MG63 (cell line): ENCODE measurements at places on chromosomes 7 and 10.

GRCh38 chr7:111732923-111733322 lies 170.6 kb upstream of the IMMP2L start:
- DNase-seq, result no peak

GRCh38 chr10:131180740-131181415 lies 130.6 kb downstream of the TCERG1L start:
- no peak for DNase-seq

- DNase-seq, result no peak
Observed at GRCh38 chr10:127999297-128000129, 92.6 kb downstream of the PTPRE start.

DNA sequence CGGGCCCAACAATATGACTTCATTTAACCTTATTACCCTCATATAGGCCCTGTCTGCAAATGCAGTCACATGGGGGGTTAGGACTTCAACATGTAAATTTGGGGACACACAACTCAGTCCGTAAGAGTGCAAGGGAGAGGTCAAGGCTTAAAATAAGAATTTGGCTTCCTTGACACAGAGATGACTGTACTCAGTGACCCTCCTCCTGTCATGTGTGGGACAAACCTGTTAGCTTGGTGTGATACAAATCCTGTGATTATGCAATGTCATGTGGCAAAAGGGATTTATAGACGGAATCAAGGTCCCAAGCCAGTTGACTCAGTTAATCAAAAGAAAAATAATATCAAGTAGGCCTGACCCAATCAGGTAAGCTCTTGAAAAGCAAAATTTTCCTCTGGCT lies 25.9 kb upstream of the GTPBP4 start:
- no peak for DNase-seq

DNA sequence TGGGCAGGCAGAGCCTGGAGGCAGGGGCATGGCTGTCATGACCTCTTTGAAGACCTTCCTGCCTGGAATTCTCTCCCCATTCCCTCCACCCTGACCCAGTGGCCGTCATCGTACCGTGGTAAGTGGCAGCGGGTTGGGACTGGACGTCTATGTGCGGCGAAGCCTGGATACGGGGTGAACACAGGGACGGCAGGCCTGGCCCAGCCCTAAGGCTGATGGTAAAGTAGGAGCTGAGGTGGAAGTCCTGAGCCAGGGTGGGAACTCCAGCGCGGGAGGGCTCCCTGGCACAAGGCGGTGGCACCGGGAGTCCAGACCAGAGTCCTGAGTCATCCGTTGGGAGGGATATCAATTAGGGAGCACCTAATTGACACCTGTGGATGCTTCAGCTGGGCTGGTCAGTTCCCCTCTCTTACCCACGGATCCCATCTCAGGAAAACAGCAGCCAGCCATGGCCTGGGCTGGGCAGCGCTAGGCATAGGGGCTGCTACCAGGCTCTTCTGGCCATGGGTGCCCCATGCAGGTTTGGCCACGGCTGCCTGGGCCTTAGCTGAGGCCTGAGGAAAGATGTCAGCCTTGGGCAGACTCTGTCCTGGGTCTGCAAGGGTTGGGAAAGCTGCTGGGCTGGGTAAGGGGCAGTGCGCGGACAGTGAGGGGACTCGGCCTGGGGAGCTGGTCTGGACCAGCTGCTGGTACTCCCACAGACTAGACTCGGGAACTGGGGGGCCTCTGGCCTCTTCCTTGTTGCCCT lies 3.3 kb downstream of the PPIF start:
- no peak for DNase-seq

DNA sequence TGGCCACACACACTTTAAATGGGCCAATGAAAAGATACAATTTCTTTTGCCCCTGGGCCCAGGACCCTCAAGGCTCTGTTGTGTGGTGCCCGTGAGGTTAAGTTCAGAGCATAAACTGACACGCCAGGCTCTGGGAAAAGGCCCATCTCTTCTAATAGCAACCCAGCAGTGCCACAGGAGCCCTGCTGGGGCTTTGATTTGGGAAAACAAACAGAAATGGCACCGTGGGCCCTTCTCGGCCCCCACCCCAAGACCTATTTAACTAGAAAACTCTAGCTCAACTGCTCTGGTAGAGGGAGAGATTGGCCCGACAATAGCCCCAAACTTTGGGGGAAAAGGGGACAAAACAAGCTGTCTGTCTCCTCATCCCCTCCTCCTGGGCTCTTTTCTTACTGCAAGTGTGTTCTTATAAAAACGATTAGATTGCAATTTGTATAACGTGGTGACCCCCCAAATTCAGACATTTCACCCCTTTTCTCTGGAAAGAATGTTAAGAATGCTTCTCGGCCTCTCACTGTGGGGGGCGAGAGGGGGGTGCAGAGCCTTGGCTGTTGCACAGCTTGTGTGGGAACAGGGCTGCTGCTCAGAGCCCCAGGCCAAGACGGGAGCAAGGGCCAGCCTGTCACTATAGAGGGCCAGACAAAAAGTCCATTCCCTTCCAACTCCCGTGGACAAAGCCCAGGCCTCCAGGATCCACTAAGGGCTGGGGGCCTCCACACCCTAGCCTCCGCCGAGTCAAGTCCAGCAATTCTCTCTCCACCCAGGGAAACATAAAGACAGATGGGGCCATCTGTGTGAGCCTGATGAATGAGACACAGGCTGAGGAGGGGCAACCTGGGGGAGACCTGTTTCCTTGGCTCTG lies 26.8 kb downstream of the DPCD start:
- no peak for DNase-seq

- no peak for DNase-seq
Observed at GRCh38 chr10:28137907-28138880, 139.3 kb upstream of the ODAD2 start.

- no peak for DNase-seq
Observed at GRCh38 chr7:56447864-56448693, 331.9 kb upstream of the NUPR2 start.

DNA sequence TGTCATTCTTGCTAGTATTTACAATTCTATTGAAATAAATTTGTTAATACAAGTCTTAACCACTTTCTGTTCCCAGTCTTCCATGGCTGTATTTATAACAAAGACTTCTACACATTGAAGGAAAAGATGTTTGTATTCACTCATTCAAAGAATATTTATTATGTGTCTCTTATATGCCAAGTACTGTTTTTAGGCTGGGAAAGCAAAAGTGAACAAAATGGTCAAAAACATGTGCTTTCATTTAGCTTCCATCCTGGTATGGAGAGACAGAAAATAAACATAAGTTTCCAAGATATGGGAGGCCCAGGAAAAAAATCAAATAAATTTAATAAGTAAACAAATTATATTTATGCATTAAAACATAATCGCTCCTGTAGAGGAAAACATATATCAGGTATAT lies 22.9 kb downstream of the CPED1 start:
- DNase-seq, result no peak

DNA sequence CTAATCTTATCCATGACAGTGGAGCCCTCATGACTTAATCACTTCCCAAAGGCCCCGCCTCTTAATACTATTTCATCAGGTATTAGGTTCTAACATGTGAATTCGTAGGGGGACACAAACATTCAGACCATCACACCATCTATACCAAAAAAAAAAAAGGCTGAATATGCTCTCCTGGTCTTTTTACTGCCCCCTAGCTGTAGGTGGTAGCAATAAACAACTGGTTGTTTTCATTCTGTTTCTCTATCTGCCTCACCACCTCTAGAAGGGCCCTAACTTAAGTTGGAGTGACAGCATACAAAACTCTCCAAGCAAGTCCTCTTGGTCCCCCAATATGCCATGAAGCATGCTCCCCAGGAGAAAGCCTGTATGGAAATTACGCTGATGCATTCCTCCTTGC lies 94.1 kb downstream of the GRM8 start:
- DNase-seq, result no peak

GRCh38 chr7:82926477-82926876 lies 236.2 kb downstream of the PCLO start:
- DNase-seq, result no peak

GRCh38 chr10:69949770-69950169 lies 102.9 kb upstream of the MACROH2A2 start:
- no peak for DNase-seq

DNA sequence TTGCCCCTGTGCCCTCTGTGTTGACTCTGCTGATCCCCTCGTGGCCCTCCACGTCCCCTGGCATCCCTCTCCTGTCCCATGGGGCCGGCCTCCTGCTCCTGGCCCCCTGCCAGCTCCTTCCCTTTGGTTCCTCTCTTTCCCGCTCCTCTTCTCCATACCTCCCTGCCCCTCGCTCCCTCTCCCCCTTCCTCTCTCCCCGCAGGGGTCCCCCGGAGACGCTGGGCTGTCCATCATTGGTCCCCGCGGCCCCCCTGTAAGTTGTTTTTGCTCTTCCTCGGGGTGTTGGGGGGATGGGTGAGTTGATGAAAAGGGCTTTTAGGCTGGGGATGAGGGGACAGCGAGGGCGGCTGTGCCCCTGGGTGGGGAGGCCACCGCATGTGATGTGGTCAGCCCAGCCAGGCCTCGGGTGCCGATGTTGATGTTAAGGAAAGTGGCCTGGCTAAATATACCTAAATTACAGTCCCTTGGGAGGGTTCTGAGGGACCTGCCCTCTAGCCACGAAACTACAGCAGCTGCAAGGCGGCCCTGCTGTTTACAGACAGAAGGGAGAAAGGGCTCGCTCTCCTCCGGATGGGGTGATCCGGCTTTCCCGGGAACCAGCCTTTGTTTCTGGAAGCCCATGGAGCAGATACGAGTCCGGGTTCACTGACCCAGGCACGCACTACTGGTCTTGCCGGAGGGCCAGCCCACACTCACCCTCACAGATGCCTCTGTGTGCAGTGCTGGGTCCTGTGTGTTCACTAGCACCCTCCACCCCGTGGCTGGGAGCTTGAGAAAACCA lies 78.8 kb downstream of the COL13A1 start:
- DNase-seq, result no peak

DNA sequence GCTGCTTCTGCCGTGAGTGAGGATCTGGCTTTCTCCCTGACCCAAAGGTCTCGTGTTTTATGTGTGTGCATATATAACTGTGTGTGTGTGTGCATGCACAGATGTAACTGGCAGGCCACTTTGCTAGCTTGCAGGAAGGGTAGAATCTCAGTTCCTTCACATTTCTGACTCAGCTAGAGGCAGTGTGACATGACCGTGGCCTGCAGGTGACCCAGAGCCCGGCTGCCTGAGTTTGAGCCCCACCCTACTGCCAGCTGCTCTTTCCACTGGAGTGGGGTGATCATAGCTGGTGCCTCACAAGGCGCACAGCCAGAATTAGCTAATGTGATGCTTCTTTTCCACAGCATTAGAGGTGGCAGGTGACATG lies 9.3 kb upstream of the MYL7 start:
- DNase-seq, result no peak

GRCh38 chr10:80137031-80137862 lies 4.7 kb downstream of the PLAC9 start:
- DNase-seq, result peak; percentile 93

DNA sequence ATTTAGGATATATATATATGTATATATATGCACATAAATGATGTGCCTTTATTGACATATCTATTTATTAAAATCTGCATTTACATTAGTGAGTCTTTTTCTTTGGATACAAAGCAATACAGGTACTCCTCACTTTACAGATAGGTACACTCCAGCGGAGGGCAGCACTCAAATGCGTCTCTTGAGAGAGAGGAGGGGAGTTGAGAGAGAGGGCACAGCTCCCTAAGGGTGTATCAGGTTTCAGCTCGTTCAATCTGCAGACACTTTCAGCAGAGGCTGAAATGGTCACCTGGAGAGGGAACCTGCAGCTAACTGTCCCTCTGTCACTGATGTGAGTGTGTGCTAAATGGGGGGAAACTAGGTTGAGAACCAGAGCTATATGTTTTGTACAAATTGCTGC lies 21.5 kb downstream of the C10orf53 start:
- DNase-seq, result no peak

GRCh38 chr7:116340943-116341907 lies 130.9 kb downstream of the TES start:
- no peak for DNase-seq
